ENCODE measurements at places on chromosomes 1 and 21.

DNA sequence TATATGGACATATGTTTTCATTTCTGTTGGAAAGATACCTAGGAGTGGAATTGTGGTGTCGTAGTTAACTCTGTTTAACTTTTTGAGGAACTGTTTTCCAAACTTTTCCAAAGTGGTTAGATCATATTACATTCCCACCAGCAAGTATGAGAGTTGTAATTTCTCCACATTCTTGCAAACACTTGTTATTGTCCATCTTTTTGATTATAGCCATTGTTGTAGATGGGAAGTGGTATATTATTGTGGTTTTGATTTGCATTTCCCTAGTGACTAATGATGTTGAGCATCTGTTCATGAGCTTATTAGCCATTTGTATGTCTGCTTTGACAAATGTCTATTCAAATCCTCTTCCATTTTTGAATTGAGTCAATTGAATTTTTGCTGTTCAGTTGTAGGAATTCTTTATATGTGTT, 19.8 kb downstream of the CAMTA1 start:
- DNase-seq: no peak

DNA sequence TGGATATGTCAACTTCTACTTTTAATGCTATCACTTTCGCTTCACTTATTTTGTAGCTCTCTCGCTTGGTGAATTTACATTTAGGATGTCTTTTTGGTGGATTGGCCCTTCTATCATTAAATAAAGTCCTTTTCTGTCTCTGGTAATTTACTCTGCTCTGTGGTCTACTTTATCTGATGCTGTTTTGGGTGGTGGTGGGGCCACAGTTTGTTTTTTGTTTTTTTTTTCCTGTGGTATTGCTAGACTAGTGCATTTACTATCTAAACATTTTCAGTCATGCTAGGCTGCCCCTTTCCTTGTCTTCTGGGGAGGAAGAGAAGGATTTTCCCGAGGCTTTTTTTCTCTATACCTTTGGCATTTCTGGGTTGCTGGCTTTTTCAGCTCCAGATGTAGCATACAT, 18.1 kb upstream of the FCRLA start:
- DNase-seq: no peak

DNA sequence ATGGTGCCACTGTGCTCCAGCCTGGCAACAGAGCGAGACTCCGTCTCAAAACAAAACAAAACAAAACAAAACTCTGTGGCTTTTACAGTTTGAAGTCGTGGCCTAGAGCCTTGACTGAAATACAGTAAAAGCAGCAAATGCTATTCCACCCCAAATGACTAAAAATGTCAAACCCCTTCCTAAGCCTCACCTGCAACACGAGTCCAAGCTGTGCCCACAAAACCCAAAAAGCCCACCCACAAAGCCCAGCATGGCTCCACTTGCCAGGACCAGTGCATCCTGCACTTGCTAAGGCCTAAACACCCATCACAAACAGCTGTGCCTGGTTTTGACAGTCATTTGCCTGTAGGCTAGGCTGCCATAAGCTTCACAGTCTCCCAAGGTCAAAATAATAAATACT, 21.3 kb downstream of the VAV3 start:
- DNase-seq: no peak

GRCh38 chr21:29418813-29419212, 120.1 kb downstream of the BACH1 start:
- no peak for DNase-seq

- no peak for DNase-seq
Observed at GRCh38 chr1:184242507-184242943, 144.3 kb upstream of the C1orf21 start.

DNA sequence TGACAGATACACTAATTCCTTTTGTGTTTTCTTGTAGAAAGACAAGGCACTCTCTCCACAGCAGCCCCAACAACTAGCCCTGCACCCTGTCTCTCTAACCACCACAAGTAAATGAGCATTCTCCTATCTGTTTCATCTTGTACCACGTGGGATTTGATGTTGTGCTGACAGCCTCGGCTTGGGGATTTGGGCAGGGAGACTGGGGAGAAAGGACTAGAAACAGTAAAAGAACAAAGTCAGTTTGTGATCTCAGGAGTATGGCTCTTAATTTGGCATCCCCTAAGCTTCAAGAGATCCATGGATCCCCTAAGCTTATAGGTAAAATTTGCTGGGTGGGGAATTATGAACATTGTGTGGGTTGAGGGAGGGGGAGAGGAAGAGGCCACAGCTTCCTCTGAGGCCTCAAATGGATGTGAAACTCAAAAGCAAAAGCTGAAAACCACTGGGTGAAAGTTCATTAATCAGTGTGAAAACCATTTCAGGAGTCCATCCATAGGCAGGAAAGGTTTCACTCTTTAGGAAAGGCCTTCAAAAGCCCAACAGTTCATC, 3.1 kb downstream of the C1orf162 start:
- no peak for DNase-seq

DNA sequence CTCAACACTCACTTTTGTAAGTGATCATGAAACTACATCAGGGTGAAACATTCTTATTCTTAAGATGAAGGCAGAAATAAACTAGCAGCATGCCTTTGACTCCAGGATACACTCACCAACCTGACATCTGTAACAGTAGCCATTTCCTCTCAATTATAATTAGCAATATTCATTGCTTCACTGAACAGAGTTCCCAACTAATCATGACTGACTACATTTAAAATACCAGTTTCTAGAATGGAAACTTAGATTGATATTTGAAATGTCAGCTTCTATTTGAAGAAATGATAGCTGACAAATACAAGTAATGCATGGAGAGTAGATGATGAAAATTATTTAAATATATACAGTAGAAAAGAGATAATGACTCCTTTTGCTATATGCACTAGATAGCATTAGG, 1023.8 kb downstream of the MRPL39 start:
- no peak for DNase-seq

- no peak for DNase-seq
Observed at GRCh38 chr1:221415651-221416050, 326.2 kb downstream of the DUSP10 start.

DNA sequence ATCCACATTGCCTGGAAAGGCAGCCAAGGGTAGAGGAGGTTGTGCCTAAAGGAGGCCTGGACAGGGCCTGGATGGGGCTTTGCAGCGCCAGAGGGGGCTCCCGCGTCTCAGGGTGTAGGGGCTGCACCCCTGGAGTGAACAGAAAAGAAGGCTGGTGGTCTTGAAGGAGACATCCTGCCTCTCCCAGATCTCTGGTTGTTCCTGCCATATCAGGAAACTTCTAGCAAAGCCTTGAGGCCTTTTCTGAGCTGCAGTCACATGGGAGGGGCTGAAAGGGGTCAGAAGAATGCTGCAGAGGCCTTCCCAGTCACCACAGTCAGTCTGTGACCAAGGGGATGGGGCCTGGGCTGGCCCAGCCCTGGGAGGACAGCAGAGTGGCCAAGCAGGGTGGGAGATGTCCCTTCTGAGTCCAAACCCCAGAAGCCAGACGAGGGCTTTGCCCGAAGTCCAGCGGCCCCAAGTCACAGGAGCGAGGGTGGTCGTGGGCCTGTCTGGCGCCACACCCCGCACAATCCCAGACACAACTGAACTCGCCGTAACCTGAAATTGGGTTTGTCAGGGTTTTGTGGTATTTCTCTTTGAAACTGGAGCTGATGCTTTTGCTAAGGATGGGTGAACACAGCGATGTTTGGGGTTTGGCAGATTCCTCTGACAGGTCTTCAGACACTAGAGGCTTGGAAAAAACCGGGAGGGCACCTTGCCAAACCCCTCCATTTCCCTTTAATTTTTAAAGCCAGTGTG, 29.6 kb downstream of the SIM2 start:
- no peak for DNase-seq

GRCh38 chr1:161138431-161138830, 6.0 kb upstream of the DEDD start:
- DNase-seq: no peak

DNA sequence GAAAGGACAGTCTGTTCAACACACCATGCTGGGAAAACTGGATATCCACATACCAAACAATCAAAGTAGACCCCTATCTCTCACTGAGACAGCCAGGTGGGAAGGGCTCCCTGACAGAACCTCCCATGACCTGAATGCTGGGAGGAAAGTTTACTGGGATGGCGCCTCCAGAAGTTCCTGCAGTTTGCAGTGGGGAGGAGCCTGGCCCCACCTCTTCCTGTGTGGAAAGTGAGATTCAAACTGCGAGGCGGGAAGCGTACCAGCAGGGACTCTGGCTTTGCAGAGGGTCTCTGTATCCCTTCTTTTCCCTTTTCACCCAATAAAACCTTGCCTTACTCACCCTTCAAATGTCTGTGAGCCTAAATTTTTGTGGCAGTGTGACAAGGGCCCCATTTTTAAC, 190.7 kb downstream of the HHIPL2 start:
- no peak for DNase-seq

GRCh38 chr1:160618763-160619274, 28.0 kb downstream of the SLAMF1 start:
- no peak for DNase-seq

DNA sequence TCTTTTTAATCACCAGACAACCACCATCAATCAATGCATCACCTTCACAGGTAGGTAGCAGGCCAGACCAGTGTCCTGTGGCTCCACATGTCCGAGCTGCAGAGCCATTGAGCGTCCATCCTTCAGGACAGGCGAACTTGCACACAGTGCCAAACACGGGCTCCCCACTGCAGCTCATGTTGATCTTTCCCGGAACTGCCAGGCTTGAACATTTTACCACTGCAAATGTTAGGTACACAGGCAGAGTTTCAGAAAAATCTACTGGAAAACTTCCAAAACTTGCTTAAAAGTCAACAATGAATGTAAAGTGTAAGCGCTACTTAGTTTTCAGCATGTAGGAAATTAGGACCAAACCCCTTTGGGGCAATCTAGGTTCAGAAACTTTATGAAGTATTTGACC, 6.6 kb downstream of the SELE start:
- no peak for DNase-seq

- no peak for DNase-seq
Observed at GRCh38 chr1:167671727-167672511, 41.9 kb downstream of the RCSD1 start.

All from stimulated activated CD4-positive, alpha-beta T cell treated with anti-CD3 and anti-CD28 coated beads, Interleukin-1b, Interleukin-23, amount 100 ng/mL, for 4 hours (primary cell).